ENCODE measurements at places on chromosomes 16 and 17.

GRCh38 chr17:79019632-79020584 is 4.1 kb upstream of the C1QTNF1 start:
- peak; percentile 72 for ATAC-seq

GRCh38 chr17:80737106-80738019 is 192.7 kb downstream of the RPTOR start:
- no peak for ATAC-seq

DNA sequence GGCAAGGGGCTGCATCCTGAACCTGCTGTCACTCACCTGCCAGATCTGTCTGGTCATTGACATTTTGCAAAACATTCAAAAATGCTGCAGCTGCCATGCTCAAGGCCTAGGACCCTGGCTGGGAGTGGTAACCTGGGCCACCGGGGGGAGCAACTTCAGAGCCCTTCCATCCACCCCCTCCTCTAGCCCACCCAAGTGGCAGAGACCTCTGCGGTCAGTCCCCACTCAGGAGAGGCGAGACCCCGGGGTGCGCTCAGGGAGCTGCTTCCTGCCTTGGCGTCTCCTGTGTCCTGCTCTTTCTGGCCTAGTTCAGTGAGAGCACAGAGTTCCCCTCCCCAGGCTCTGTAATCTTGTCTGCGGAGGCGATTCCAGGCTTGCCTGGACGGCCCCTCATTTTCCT is 108.8 kb downstream of the CCDC182 start:
- no peak for ATAC-seq

DNA sequence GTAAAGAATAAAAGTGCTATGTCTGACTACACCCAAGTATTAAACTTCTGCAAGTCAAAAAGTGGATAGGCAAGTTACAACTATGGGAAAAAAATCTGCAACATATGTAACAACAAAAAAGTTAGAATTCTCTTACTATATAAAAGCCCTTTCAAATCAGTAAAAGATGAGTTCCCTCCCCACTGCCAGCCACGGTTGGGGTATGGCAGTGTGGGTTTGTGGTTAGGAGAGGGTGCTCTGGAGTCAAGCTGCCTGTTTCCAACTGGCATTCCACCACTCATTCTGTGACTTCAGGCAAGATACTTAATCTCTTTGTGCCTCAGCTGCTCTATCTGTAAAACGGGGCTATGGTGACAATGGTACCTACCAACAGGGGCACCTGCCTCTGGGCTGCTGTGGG is 26.6 kb upstream of the MFSD6L start:
- ATAC-seq = no peak

DNA sequence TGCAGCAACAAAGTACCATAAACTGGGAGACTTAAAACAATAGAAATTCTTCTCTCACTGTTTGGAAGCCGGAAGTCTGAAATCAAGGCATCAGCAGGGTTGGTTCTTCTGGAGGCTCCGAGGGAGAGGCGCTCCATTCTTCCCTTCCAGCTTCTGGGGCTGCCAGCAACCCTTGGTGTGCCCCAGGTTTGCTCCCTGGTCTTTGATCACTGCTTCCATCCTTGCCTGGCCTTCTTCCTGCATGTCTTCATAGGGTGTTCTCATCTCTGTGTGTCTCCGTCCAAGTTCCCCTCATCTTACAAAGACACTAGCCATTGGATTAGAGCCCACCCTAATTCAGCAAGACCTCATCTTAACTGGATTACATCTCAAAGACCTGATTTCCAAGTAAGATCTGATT is 35.3 kb upstream of the LRRC75A start:
- no peak for ATAC-seq

- ATAC-seq = no peak
Measured at GRCh38 chr16:9257843-9258242, 166.4 kb downstream of the HAPSTR1 start.

DNA sequence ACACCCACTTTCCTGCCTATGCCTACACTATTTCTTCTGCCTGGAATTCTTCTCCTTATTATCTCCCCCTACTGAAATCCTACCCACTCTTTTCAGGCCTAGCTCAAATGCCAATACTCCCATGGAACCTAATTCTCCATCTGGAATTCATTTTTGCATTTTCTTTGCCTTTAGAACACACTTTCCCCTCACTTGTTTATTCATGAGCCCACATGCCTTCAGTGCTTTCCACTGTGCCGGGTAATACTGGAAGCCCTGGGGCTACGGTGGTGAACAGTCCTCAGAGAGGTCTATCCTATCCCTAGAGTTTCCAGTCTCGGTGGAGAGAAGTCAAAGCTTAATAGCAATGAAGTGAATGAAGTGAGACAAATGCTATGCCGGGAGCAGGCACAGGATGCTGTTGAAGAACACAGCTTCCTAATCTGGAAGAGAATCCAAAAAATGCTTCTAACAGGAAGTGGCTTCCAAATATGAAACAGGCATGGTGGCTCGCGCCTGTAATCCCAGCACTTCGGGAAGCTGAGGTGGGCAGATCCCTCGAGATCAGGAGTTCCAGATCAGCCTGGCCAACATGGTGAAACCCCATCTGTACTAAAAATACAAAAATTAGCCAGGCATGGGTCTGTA is 322.4 kb downstream of the GRIN2A start:
- ATAC-seq = no peak

GRCh38 chr17:57538736-57539456 is 206.2 kb downstream of the CCDC182 start:
- no peak for ATAC-seq

DNA sequence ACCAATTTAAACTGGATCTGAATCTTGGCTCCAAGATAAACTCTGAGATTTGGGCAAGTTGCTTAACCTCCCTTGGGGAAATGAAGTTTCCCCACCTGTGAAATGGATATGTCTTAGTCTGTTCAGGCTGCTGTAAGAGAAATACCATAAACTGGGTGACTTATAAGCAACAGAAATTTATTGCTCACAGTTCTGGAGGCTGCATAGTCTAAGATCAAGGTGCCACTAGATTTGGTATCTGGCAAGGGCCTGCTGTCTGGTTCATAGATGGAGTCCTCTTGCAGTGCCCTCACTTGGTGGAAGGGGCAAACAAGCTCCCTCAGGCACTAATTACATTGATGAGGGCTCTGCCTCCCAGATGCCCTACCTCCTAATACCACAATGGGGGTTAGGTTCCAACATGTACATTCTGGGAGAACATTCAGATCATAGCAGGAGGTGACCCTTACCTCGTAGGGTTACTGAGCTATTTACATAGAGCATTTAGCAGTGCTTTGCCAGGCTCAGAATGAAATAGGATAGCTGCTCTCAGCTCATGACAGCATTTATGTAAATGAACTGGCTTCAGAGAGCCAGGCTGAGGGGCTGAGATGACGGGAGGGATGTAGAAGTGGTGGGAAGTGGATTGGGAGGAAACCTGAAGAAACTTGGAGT is 83.9 kb downstream of the SPECC1 start:
- ATAC-seq = no peak

DNA sequence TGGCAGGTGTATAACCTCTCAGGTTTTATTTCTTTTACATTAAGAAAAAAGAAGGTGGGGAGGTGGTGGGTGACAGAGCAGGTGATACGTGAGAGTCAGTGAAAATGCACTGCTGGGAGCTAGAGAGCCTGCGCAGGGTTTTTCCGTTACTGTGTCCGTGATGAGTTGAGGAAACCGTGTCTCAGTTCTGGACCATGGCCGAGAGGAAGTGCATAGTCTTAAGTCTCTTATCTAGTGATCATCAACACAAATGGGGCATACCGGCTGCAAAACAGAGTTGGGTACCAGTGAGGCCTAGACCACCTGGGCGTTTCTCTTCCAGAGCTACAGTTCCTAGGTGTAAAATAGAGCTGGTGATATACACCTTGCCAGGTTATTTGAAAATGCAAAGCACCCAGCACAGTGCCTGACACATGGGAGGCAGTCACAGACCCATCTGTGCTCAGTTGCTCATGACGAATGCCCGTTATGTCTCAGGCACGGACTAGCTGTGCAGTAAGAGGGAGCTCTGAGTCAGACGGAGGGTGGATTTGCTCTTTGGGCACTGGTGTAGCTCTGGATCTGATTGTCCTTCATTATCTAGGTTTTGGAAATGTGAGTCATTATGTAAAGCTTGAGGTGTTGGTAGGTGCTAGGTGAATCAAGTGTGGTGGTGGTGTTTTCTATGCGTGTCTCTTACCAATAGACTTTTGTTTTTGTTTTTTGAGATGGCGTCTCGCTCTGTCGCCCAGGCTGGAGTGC is 60.9 kb downstream of the RPTOR start:
- no peak for ATAC-seq

DNA sequence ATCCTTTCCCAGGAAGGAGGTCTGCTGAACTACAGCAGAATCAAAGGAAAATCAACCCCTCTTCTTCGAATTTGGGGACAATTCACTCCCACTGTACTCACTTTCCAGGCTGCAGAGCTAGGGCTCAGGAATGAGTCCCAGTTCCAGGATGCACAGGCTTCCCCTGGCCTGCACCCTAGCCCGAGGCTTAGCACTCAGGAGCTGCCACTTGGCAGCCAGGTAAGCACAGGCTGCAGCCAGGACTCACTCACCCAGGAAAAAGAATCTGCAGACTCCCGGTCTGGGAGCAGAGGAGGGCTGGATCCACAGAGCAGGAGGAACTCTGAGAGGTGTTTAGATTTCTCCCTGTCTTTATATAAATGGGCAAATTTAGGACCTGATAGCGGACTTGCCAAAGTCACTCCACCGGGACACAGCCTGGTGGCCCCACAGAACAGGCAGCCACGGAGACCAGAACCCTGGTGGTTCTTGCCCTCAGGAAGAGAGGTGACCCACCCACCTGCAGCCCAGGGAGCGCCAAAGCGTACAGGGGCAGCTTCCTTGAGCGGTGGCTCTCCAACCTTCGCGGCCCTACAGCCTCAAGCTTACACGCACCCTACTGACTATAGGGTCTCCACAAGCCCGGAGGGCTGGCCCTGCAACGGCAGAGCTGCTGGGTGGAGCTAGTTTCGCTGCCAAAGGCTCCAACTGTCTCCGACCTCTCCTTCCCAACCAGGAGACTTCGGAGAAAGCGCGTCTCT is 4.8 kb downstream of the CBLN1 start:
- ATAC-seq = no peak

- ATAC-seq = no peak
Measured at GRCh38 chr16:58399718-58400633, 7.7 kb downstream of the GINS3 start.

GRCh38 chr16:3311496-3311895 is 6.2 kb downstream of the ZNF75A start:
- ATAC-seq = no peak

- ATAC-seq = no peak
Measured at GRCh38 chr16:27991876-27992275, 71.6 kb downstream of the GSG1L start.

- no peak for ATAC-seq
Measured at GRCh38 chr17:49511810-49512209, 16.7 kb downstream of the NGFR start.

DNA sequence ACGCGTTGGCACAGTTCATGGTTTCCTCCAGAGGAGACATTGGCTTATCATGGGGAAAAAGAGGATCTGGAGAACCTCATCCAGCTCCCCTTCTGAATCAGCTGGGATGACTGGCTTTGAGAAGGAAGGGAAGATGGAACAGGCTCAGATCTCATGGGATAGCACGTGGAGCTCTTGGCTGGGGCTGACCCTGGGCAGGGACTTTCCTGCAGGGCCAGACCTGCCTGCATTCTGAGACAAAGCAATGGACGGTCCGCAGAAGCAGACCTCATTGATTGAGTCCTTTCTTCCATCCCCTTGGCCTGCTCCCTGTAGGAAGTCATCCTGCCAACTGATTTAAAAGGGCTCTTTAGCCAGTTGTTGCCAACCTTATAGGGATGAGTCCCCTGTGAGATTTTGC is 26.2 kb downstream of the PLCD3 start:
- no peak for ATAC-seq

- no peak for ATAC-seq
Measured at GRCh38 chr16:78659216-78659615, 559.8 kb downstream of the WWOX start.

DNA sequence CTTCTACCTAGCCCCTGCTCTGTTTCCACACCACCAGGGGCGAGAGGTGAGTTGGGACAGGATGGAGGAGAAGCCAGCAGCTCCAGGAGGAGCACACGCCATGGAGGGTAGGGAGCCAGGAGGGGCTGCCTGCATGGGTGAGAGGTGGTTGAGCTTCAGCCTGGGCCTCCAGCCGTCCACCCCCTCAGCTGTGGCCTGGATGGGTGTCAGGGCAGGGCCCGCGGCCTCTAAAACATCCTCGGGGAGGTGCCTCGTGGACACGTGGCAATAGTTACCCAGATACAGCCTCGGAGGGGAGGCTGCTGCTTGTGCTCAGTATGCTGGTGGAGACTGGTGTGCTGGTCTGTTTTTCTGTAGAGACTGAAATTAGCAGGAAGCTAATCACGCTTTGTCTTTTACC is 104.7 kb upstream of the GSE1 start:
- no peak for ATAC-seq

DNA sequence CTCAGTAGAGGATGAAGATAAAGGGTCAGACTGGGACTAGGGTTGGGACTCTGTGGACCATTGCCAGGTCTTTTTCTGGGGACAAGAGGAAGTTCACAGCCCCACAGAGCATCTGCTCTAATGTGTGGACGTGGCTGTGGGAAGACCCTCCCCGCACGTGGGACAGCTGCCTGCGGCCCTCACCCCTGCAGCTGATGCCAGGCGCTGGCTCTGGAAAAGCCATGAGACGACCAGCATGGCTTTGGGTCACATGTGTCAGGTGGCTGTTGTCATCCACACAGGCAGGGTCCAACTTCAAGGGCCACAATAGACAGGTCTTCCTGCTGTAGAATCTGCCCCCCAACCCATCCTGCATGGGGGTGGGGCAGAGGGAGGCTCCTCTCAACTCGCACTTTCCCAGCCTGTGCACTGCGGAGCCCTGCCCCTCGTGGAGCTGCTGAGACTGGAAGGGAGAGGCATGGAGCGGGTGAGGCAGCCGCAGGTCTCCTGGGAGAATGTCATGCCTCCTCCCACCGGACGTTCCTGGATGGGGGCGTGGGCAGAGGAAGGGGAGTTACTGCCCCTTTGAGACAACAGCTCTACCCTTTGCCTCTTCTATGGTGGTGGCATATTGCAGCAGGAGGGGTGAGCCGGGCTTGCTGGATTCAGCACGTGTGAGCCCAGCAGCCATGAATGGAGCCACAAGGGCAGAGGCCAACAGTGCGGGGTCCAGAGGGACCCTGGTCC is 53.4 kb downstream of the PIMREG start:
- ATAC-seq = no peak

DNA sequence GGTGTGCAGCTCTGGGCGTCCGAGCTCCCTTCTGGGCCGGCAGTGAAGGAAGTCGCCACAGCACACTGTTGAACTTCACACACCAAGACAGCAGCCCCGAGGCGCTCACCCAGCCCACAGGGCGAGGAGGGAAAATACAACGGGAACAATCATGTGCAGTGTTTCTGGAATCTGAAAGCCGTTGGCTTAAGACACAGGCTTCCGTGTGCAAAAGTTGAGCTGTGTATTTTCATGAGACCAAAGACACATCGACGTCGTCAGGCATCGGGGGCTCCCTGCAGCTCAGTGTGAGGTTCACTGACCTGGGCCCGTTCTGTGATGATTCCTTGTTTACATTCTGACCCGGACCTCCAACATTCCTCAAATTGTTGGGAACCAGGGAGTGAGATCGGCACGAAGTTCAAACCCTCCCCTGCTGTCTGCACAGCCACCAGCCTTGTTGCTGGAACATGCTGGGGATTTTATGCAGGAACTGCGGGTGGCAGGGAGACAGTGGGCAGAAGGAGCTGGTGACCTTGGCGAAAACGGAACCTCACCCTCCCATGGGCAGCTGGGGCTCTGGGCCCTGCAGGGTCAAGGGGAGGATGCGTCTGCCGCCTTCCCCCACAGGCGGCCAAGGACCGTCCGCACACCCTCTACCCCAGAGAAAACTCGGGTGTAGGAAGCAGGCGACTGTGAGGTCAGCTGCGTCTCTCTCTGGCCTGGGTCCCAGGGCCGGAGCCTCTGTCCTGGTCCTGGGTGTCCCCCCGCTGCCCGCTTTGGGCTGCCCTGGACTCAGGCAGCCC is 72.2 kb downstream of the METRNL start:
- ATAC-seq = no peak

GRCh38 chr17:57687642-57688041 is 57.5 kb downstream of the CCDC182 start:
- peak; percentile 90 for ATAC-seq
